ENCODE measurements at places on chromosomes 5 and 9. TPM values are rescaled to one million over a fixed set of nuclear protein-coding genes. Genes with fewer than 3 reads are reported as not detected.

SLCO4C1 gene
- polyA plus RNA-seq: not detected

PCYOX1L gene
- polyA plus RNA-seq: 12.8 TPM

- DNase-seq: no peak
Observed at GRCh38 chr9:112917047-112917986, 26.6 kb upstream of the SLC46A2 start.

DNA sequence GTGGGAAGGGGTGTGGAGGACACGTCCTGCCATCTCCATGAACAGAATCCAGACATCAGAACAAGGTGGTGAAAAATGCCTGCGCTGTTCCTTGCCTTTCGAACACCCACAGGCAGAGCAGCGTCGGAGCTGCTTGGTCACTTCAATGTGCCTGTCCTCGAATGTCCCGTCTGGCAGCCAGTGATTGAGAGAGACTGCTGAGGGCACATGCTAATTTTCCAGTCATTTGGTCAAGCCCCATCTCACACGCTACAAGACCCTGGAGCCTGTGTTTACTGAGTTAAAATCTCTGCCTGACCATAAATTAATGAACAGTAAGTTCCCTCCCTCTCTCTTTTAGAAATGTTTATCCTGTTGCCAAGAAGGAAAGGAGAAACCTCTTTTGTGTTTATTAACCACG lies 149.3 kb downstream of the NTRK2 start:
- no peak for DNase-seq

DNA sequence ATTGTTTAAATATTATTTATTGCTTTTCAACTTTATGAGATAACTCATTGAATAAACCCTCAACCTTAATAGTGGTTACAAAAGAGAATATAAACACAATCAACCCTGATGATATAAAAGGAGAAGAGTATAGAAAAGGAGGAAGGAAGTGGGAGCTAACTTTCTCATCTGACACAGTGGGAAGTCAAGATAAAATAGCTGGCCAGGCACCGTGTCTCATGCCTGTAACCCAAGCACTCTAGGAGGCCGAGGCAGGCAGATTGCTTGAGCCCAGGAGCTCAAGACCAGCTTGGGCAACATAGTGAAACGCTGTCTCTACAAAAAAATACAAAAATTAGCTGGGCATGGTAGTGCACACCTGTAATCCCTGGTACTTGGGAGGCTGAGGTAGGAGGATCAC lies 93.5 kb downstream of the PPP2R2B start:
- no peak for DNase-seq

GRCh38 chr9:99634186-99634585 lies 187.5 kb upstream of the NR4A3 start:
- DNase-seq: peak; percentile 2

GRCh38 chr9:32384002-32384363 lies 460 bp upstream of the ACO1 start:
- no peak for DNase-seq

Data from BJ (cell line).